ENCODE measurements at places on chromosomes 7 and 10.

DNA sequence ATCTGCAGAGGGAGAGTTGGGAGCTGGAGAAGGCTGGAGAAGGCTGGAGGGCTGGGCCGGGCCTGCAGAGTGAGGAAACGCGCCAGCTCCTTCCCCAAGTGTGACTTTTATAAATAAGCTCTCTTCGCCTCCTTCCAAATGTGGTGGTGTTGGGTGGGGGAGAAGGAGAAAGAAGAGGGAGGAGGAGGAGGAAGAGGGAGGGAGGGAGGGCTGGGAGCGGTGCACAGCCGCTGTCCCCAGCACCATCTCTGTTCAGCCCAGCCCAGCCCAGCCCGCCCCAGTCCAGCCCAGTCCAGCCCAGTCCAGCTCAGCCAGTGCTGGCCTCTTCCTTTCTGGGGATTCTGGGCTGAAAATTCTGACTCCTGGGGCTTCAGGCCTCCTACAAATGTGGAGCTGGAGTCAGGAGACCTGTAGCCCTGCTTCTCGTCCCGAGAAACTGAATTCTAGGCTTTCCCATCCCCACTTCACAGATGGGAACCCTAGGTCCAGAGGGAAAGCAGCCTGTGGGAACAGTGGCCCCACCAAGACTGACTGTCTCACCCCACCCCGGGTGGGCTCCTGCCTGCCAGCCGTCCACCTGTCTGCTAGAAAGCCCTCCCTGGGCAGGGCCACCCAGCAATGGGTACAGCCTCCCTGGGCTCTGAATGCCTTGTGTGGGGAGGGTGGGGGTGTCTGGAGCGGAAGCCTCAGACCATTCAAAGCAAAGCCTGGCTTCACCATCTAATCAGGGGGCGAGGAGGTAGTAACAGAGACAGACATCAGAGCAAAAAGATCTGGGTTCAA lies 2.3 kb downstream of the STX1A start:
- DNase-seq, result no peak

- DNase-seq, result no peak
Measured at GRCh38 chr7:46969303-46970130, 612.4 kb downstream of the TNS3 start.

GRCh38 chr10:13770760-13771493 lies 184.2 kb downstream of the PRPF18 start:
- no peak for DNase-seq

DNA sequence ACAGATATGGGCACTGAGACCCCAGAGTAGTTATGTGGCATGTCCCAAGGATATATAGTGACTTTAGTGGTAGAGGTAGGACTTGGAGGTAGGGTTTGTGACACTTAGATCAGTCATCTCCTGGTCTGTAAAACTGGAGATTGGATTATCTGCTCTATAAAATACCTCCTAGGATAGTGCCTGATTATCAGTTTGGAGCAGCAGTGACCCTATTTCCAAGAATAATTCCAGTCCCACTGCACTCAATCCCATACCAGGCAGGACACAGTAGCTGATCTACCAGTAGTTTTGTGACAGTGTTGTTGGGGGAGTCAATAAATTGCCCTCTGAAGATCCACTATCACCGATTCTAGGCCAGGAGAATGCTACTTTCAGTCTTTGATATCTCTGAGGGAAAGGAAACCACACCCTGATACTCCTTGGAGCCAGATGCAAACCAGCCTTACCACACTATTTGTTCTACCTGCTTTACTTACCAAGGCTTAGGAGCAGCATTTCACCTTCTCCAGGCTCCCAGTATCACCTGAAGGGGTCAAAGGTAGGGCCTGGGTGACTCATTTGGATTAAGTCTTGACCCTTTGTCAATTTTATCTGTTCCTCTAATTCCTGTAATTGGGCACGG lies 30.6 kb downstream of the KMT2E start:
- no peak for DNase-seq

DNA sequence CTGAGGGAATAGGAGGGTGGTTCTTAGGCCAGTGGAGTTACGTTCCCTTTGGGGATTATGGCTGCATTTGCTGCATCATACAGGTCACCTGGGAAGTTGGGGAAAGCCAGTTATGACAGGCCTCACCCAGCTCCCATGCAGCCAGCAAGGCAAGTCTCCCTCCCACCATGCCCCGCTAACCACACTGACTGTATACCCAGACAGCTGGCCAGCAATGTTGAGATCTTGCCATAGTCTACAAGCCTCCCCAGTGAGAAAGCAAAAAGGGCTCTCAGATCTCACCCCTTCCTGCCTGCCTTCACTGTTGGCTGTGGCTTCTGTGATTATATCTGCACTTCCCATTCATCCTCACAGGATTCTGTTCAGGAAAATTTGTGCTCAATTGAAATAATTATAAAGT lies 133.3 kb upstream of the HGF start:
- DNase-seq, result no peak

DNA sequence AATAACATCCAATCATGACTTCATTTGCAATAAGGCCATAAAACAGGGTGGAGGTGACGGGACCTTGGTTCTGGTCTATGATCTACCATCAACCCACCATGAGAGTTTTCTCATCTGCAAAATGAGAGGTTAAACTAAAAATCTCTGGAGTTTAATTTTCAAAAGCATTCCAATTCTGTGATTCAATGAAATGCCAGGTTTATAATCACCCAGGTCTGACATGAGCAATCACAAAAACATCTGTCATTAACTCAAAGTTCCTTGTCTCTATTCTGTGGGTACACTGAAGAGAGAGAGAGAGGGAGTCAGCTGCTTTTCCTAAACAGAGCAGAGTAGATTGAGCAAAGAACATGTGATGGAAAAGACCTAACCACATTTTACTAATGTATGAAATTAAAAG lies 75.4 kb downstream of the NUDCD3 start:
- peak; percentile 50 for DNase-seq

DNA sequence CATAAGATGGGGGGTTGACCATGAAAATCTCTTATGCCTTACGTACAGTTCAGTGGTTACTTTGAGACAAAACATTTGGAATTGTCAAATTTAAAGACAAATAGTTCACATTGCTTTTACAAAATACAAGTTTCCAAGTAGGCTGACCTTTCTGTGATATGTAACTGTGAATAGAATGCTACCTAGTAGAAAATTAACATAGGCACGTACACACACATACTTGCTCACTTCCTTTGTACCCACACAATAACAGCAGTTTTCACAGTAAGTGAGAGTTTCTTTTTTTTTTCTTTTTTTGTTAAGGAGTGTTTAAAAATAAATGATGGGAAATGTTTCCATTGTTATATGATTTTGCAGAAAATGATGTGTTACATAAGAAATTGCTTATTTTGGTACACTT lies 53.3 kb upstream of the SP8 start:
- DNase-seq, result no peak

- DNase-seq, result no peak
Measured at GRCh38 chr7:94295850-94296249, 98.8 kb upstream of the COL1A2 start.

- no peak for DNase-seq
Measured at GRCh38 chr7:44136731-44137130, 4.4 kb downstream of the MYL7 start.

- peak; percentile 87 for DNase-seq
Measured at GRCh38 chr7:43572516-43573049, 10.3 kb upstream of the STK17A start.
